ENCODE measurements at places on chromosomes 7 and 10. TPM values are rescaled to one million over a fixed set of nuclear protein-coding genes. Genes with fewer than 3 reads are reported as not detected.

Gene SLC18A3
- total RNA-seq: not detected

Gene CREB5
- total RNA-seq: 4.6 TPM

Gene DPYSL4
- total RNA-seq: 1.9 TPM

Gene FKBP6
- total RNA-seq: not detected

Gene HOXA1
- 0.82 TPM for total RNA-seq

Gene LIPN
- total RNA-seq: not detected

DNA sequence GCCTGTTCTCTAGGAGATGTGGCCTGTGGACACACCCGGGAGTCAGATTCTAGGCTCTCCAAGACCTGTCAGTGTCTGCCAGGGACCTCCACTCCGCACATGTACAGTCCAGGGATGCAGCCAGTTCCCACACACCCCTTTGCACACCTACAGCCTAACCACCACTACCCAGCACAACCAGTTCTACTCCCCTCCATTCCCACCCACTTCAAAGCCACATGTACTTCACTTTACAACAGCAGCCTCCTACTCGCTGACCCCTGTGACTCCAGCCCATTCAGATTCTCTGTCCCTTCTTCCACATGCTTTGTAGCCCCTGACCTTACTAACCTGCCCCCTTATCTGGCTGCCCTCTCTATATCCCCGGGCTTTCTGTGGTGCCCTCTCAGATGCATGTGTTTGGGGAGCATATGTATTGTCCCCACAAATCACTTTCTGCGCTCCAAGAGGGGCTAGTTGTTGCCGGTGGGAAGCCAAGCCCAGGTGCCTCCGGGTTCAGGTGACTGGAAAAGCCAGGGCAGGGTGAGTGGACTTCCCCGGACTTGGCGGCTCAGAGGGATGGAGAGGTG, 7.2 kb downstream of the LBX1 start:
- H3K4me3 ChIP-seq: no peak overlapping the region
- H3K36me3 ChIP-seq: no peaks in the 10 kb centered on the region
- no peak overlapping the region for H3K27ac ChIP-seq
- peaks cover 57% of the 10 kb centered on the region for H3K4me1 ChIP-seq

DNA sequence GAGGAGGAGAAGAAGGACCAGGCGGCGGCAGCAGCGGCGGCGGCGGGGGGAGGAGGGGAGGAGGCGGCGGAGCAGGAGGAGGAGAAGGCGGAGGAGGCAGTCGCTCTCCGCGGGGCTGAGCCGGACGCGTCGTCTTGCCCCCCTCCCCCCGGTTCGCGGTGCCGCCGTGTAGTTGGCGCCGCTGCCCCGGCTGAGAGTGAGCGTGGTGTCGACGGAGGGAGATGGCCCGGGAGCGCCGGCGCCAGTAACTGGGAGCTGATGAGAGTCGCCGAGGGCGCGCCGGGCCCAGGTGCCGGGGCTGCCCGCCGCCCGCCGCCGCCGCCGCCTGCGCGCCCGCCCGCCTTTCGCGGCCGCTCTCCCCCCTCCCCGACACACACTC, 257 bp downstream of the WAC start:
- H3K4me1 ChIP-seq: peaks cover 52% of the 10 kb centered on the region
- no peaks in the 10 kb centered on the region for H3K27me3 ChIP-seq
- peak overlapping the region; percentile 99 for H3K27ac ChIP-seq
- H3K36me3 ChIP-seq: peaks cover 26% of the 10 kb centered on the region
- peak overlapping the region; percentile 89 for H3K4me3 ChIP-seq
- DNase-seq: no peak

DNA sequence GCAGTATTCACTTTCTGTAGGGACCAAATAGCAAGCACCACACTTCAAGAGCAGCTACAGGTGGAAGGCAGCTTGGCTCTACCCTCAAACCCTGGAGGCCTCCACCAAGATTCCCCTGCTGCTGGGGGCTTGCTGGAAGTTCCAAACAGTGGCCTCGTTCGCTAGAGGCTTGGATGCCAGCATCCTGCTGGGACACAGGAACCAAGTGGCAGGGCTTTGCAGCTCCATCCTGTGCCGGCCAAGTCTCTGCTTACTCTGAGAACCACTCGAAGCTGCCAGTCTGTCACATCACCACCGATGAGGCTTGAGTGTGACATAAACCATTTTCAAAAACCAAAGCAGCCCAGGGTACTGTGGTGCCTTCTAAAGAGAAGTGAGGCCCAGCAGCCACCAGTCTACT, 69.2 kb upstream of the UNC5B start:
- H3K27ac ChIP-seq: no peak overlapping the region
- no peak overlapping the region for H3K4me3 ChIP-seq
- DNase-seq: no peak
- no peaks in the 10 kb centered on the region for H3K27me3 ChIP-seq
- H3K36me3 ChIP-seq: no peaks in the 10 kb centered on the region

DNA sequence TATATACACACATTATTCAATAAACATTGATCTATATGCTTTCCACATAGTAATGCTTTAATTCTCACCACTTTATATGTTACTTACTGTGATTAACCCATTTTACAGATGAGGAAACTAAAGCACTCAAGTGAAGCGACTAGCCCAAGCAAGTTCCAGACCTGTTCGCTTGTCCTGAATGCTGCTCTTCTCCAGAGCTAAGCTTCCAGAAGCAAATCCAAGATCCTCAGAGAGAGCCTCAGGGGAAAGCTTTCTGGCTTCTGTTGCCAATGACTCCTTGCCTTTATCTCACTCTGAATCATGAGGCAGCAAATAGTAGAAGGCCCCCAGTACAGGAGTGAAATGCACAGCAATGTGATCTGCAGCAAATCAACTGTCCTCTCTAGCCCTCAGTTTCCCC, 32.2 kb downstream of the XPNPEP1 start:
- H3K36me3 ChIP-seq: peaks cover 36% of the 10 kb centered on the region
- H3K27ac ChIP-seq: no peak overlapping the region
- H3K4me3 ChIP-seq: no peak overlapping the region
- H3K27me3 ChIP-seq: no peaks in the 10 kb centered on the region

DNA sequence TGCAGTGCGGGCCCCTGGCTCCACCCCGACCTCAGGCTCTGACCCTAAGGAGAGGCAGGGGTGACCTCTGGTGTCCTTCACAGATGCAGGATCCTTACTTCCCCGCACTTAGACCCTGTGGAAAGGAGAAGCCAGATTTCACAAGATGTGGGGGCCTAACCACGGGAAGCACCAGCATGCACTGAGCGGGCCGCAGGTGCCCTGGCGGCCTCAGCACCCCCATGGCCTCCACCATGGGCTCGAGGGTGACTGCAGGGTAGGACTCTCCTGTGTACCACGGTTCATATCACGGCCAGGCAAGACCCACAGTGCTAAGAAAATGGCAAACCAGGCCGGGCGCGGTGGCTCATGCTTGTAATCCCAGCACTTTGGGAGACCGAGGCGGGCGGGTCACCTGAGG, 410.0 kb upstream of the FOXK1 start:
- H3K27ac ChIP-seq: no peak overlapping the region
- no peaks in the 10 kb centered on the region for H3K36me3 ChIP-seq
- no peak overlapping the region for H3K4me3 ChIP-seq
- no peak for DNase-seq

GRCh38 chr7:7768977-7769709, 50.7 kb upstream of the RPA3 start:
- peaks cover 47% of the 10 kb centered on the region for H3K4me1 ChIP-seq
- H3K27me3 ChIP-seq: no peaks in the 10 kb centered on the region
- H3K36me3 ChIP-seq: no peaks in the 10 kb centered on the region
- DNase-seq: no peak
- H3K27ac ChIP-seq: no peak overlapping the region

- no peaks in the 10 kb centered on the region for H3K27me3 ChIP-seq
- H3K36me3 ChIP-seq: no peaks in the 10 kb centered on the region
- no peak for DNase-seq
- no peaks in the 10 kb centered on the region for H3K4me1 ChIP-seq
These were observed 689.6 kb downstream of the NRG3 start for GRCh38 chr10:82564353-82565196.

DNA sequence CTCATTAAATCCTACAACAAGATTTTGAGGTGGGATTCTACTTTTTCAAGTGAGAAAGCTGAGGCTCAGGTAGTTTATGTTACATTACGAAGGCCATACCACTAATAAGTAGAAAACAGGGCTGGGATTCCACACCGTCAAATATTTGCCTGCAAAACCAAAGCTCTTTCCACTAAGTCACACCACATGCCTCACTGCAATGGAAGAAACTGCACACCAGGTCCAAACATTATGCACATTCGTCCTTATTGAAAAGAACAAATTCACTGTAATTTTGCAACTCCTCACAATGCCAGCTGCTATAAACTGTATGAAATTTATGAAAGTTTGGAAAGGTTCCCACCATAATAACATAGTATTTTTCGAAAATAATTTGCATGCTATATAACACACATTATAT, 66.5 kb downstream of the DGKB start:
- H3K4me1 ChIP-seq: no peaks in the 10 kb centered on the region
- no peak overlapping the region for H3K4me3 ChIP-seq
- DNase-seq: no peak
- H3K27me3 ChIP-seq: no peaks in the 10 kb centered on the region
- no peak overlapping the region for H3K27ac ChIP-seq
- H3K36me3 ChIP-seq: no peaks in the 10 kb centered on the region

- H3K4me1 ChIP-seq: no peaks in the 10 kb centered on the region
- H3K27me3 ChIP-seq: peaks cover 6% of the 10 kb centered on the region
- H3K36me3 ChIP-seq: no peaks in the 10 kb centered on the region
- no peak for DNase-seq
- no peak overlapping the region for H3K4me3 ChIP-seq
These were observed 297.9 kb downstream of the GATA3 start for GRCh38 chr10:8352171-8353075.

- H3K4me3 ChIP-seq: no peak overlapping the region
- H3K27ac ChIP-seq: peak overlapping the region; percentile 3
- no peaks in the 10 kb centered on the region for H3K27me3 ChIP-seq
- H3K36me3 ChIP-seq: no peaks in the 10 kb centered on the region
These were observed 199.7 kb upstream of the PITRM1 start for GRCh38 chr10:3372281-3372680.

DNA sequence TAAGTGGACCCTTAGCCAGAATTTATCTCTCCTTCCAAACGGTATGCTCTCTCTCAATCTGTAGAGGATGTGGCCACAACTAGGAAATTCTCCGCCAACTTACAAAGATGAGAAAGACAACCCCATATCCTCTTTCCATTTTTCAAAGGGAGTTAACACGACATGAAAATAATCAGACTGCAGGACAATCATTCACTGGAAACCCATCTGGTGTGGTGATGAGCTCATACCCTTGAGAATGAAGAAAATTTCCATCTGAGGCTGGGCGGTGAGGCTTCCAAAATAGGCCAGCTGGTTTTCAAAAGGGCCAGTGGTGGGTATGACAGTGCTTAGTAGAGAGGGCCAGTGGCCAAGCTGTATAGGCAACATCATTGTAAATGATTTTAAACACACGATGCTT, 369.6 kb downstream of the FRMD4A start:
- H3K27ac ChIP-seq: peak overlapping the region; percentile 12
- H3K36me3 ChIP-seq: no peaks in the 10 kb centered on the region
- H3K27me3 ChIP-seq: no peaks in the 10 kb centered on the region
- no peak overlapping the region for H3K4me3 ChIP-seq
- DNase-seq: peak; percentile 67

DNA sequence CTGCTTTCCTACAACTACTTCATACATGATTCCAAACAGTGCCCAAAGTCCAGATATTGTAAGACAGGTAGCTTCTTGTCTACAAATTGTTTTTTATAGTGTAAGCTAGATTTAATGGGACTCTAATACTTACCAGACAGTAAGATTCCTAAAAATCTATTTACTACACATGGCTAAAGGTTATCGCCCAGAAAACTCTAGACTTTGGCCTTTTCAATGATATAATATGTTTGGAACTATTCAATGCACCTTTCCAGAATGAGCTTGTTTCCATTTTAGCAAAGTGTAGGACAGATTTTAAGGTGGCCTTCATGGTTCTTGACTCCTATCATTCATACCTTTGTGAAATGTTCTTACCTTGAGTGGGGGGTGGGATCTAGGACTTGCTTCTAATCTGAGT, 951.0 kb downstream of the SORCS1 start:
- H3K36me3 ChIP-seq: no peaks in the 10 kb centered on the region
- no peaks in the 10 kb centered on the region for H3K4me1 ChIP-seq
- no peak overlapping the region for H3K27ac ChIP-seq

DNA sequence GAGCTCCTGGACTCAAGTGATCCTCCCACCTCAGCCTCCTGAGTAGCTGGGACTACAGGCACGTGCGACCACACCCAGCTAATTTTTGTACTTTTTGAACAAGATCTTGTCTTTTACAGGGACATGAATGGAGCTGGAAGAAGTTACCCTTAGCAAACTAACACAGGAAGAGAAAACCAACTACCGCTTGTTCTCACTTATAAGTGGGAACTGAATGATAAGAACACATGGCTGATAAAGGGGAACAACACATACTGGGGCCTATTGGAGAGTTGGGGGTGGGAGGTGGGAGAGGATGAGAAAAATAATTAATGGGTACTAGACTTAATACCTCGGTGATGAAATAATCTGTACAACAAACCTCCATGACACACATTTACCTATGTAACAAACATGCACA, 70.9 kb upstream of the INHBA start:
- H3K36me3 ChIP-seq: no peaks in the 10 kb centered on the region
- no peak overlapping the region for H3K27ac ChIP-seq
- H3K4me3 ChIP-seq: no peak overlapping the region
- H3K4me1 ChIP-seq: no peaks in the 10 kb centered on the region
- no peak for DNase-seq
- H3K27me3 ChIP-seq: no peaks in the 10 kb centered on the region

- no peak for DNase-seq
- H3K27ac ChIP-seq: no peak overlapping the region
- H3K4me1 ChIP-seq: no peaks in the 10 kb centered on the region
- no peaks in the 10 kb centered on the region for H3K27me3 ChIP-seq
These were observed 156.5 kb downstream of the DOCK4 start for GRCh38 chr7:112049555-112050249.

DNA sequence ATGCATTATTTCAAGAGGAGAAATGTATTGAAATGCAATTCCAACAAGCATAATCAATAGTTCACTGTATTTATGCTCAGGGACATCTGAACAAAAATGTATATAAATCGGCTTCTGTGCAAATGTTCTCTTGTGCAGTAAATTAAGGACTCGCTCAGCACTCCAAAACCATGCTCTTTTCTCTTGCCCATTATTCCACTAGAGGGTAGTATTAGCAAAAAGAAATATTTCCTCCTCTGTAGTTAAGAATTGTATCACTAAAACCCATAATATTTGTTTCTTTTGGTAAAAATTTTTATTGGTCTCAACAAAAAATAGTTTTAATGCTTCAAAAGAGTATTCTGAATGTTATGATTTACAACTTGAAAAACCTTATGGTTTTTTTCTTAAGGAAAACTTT, 803.1 kb downstream of the PCDH15 start:
- H3K36me3 ChIP-seq: no peaks in the 10 kb centered on the region
- no peaks in the 10 kb centered on the region for H3K4me1 ChIP-seq
- no peak overlapping the region for H3K4me3 ChIP-seq
- H3K27me3 ChIP-seq: no peaks in the 10 kb centered on the region
- no peak for DNase-seq

GRCh38 chr7:29287366-29287765, 92.8 kb downstream of the CHN2 start:
- no peak overlapping the region for H3K4me3 ChIP-seq
- DNase-seq: no peak
- H3K4me1 ChIP-seq: no peaks in the 10 kb centered on the region
- no peaks in the 10 kb centered on the region for H3K36me3 ChIP-seq

GRCh38 chr7:6015917-6016652, 7.0 kb downstream of the AIMP2 start:
- peaks cover 47% of the 10 kb centered on the region for H3K4me1 ChIP-seq
- no peaks in the 10 kb centered on the region for H3K27me3 ChIP-seq
- DNase-seq: peak; percentile 91
- H3K4me3 ChIP-seq: no peak overlapping the region

Measured in sigmoid colon (tissue), 7 donors.